T-helper 17 cell (primary cell): ENCODE measurements at places on chromosomes 7 and 10. TPM values are rescaled to one million over a fixed set of nuclear protein-coding genes. Genes with fewer than 3 reads are reported as not detected.
A peak's percentile ranks its signal among the peaks of the same experiment; 100 is the strongest.

DNA sequence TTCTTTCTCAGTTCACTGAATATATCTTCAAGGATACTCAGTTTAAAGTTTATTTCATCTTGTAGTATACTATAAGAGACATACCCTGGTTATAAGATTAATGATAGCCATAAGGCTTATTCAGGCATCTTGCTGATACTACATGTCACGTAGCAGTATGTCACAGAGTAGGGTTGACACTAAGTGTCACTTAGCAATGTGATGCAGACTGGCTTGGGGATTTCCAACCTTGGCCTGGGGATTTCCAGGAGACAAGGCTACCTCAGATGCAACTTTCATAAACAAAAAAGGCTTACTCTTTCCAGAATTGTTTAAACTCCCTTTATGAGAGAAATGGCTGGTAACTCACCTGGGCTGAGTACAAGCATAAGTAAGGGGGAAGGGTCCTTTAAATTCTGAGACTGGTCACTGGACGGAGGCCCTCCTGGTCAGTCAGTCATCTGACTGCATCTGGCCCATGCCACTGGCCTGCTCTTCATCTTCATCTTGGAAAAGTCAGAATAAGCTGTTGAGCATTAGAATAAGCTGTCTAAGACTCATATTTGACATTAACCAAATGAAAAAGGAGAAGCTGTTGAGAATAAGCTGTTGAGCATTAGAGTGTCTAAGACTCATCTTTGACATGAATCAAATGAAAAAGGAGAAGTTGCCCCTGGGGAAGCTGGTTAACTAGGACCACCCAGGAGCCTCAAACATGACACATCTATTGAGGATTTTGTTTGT lies 9.5 kb downstream of the SLC13A1 start:
- DNase-seq, result no peak

DNA sequence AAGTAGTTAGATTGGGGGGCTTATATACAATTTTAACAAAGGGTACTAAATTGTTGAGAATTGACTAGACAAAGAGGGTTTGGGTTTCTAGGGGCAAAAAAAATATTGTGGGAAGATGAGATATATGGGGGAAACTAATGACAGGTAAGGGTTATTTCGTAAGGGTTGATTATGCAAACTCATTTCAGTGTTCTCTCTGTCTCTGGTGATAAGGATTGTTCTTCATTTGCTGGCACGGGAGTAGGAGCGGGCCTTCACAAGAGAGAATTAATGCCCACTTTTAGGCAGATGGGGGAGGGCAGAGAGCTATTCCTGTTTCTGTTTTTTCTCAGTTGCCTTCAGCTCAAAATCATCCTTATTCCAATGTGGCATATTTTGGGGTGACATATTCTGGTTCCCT lies 258.4 kb downstream of the EXOC4 start:
- no peak for DNase-seq

The TMEM176B gene
- not detected for total RNA-seq

The ZNF425 gene
- 0.23 TPM for total RNA-seq

DNA sequence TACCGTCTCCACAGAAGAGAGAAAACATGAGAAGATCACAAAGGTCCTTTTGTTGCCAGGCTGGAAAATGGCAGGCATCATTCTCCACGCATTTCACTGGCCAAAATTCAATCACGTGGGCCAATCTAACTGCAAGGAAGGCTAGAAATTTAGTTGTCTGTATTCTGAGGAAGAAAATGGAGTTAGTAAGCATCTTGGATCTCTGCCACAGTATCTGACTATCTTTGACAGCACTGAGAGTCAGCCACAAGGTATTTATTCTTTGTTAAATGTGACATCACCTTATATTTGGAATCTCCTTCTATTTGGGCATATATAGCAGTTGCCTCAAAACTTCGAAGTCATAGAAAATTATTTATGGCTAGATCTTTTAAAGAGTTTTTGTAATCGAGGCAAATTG lies 213.9 kb downstream of the NSUN6 start:
- no peak for DNase-seq

GRCh38 chr7:138992052-138992531 lies 10.9 kb upstream of the KIAA1549 start:
- DNase-seq, result no peak

- peak; percentile 31 for DNase-seq
Measured at GRCh38 chr10:114544045-114544659, 113.9 kb downstream of the ABLIM1 start.

The ITPRID1 gene
- not detected for total RNA-seq

DNA sequence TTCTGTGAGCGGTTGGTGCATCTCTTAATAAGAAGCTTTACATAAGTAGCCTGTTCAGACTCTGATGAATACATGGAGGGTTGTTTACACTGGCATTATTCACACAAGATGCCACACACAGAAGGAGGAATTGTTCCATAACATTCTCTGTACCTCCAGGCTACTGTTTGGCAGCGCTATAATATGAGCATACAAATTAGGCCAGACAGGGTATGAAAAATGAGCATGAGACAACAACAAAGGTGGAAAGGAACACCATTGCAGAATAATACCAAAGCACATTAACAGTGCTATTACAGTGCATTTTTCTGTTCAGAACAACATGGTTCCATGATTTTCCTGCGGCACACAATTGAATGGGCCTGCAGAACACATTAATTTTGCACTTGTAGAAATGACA lies 417.2 kb upstream of the C7orf33 start:
- no peak for DNase-seq

- no peak for DNase-seq
Measured at GRCh38 chr10:56068040-56068439, 293.0 kb downstream of the ZWINT start.

The MMD2 gene
- not detected for total RNA-seq

DNA sequence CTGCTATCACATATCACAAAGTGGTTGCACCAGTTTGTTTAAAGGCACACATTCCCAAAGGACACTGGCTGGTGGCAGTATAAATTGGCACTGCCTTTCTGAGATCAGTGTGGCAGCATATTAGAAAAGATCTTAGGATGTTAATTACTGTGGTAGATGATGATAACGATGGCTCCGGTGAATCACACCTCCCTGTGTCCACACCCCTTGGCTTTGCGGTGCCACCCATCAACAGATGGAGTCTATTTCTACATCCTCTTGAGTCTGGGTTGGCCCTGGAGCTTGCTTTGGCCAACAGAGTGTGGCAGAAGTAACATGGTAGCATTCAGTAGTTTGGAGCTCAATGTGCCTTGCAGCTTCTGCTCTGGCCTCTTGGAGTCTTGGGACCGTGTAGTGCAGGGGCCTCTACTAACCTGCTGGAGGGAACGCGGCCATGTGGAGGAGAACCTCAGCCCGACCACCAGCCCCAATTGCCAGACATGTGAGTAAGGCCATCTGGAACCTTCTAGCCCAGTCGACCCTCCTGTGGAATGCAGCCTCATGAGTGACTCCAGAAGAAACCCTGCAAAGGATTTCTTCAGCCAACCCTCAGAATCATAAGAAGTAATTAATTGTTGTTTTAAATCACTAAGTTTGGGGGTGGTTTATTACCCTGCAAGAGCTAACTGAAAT lies 27.2 kb upstream of the PLEKHA1 start:
- no peak for DNase-seq

- no peak for DNase-seq
Measured at GRCh38 chr7:127525866-127526480, 59.4 kb downstream of the GCC1 start.

The IFIT2 gene
- total RNA-seq, result 19.5 TPM

DNA sequence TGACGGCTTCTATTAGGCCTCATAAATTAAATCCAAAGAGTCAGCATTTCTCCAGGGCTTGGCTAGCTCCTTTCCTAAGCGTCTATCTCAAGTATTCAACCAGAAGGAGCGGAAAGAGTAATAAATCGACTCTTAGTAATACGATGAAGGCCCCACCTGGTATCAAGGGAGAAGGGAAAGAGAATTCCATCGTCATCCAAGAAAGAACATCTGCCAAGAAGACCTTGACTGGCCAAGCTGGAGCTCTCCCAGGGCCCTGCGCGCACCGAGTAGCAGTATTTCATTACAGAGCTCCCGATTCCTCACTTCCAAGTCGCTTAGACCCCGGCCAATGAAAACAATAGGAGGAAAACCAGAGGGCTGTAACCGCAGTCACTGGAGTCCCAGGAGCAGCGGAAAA lies 178.0 kb upstream of the FRMD4A start:
- no peak for DNase-seq

GRCh38 chr10:120580918-120581895 lies 124.2 kb downstream of the PLPP4 start:
- no peak for DNase-seq

The TAS2R39 gene
- not detected for total RNA-seq

GRCh38 chr10:28719789-28720436 lies 42.6 kb downstream of the BAMBI start:
- DNase-seq, result no peak

The GPR26 gene
- total RNA-seq, result not detected

The SNCG gene
- total RNA-seq, result not detected

GRCh38 chr7:116505278-116505677 lies 5.7 kb downstream of the CAV2 start:
- DNase-seq, result no peak

GRCh38 chr7:51732951-51733350 lies 416.3 kb upstream of the COBL start:
- no peak for DNase-seq

The CCDC3 gene
- total RNA-seq, result not detected

DNA sequence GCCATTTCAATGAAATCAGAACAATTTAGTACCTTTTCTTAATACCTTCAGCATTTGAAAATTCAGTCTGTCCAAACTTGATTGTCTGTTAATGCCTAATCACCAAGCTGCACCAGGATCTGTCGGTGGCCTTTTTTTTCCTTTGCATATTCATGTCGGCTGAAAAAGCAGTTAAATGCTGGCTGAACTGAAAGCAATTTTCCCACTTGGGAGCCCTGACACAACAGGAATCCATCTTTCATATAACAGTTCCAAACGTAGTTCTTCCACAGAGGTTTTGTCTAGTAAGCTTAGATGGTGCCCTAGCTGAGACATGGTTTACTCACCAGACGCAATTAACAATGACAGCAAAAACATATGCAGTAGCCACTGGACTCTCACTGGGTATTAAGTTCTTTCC lies 83.6 kb upstream of the CHCHD3 start:
- no peak for DNase-seq

The ADRA2A gene
- 1.9 TPM for total RNA-seq

DNA sequence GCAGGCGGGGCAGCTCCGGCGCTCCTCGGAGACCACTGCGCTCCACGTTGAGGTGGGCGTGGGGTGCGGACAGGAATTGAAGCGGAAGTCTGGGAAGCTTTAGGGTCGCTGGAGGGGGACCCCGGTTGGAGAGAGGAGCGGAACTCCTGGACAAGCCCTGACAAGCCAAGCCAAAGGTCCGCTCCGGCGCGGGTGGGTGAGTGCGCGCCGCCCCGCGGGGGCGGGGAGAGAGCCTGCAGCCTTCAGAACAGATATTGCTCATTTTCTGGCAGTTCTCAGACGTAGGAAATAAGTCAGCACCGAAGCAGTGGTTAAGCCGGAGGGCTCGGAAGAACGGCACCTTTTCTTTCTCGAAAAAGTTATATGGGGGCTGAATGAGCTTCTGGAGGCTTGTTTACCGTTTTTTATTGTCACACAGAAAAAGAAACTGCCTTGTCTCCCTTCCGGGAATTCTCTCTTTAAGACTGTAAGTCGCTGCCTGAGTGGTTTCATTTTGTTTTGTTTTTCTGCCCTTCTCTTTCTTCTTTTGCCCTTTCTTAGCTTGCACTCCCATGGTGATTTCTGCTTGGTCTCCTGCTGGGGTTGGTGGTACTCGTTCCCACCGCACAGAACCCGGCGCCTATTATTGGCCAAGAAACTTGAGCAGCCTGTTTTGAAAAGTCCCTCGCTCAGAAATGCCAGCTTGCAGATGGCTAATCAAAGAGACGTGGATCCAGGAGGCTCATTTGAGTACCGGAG lies 732 bp downstream of the FAS start:
- peak; percentile 26 for DNase-seq

DNA sequence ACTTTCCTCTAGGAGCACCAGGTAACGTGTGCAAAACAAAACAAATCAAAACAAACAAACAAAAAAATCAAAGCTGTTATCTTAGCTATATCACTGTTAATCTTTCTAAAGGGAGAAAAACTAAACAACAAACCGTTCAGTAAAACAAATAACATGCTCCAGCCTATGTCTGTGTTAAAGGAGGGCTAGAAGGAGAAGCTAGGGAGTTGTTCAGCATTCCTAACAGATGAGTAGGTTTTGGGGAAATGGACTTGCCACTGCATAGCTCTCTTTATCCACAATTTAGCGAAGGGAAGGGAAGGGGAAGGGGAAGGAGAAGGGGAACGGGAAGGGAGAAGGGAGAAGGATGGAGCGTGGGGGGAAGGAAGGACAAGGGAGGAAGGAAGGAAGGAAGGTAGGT lies 134.2 kb upstream of the AKR1E2 start:
- DNase-seq, result no peak

DNA sequence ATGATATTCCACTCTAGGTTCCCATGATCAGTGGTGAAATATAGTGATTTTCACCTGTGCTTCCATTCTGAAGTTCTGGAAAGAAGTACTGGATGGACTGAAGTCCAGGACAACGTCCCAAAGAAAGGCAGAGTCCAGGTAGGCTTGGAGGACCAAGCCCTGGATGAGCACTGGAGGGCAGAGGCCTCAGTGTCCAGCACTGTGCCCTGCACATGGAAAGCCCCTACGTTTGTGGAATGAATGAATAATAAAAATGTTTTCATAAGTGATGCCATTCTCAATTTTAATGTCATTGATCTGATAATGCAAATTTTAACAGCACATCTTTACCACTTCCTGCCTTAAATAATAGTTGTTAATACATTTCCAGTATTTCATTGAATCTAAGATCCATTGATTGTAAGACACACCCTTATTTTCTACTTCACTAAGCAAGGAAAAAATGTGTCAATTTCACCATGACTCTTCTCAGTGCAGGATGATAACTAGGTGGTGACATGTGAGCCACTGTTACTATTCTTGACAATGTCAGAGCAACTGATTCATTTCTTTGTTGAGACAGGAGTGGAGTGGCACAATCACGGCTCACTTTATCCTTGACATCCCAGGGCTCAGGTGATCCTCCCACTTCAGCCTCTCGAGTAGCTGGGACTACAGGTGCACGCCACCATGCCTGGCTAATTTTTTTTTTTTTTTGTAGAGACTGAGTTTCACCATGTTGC lies 35.2 kb downstream of the ZNF783 start:
- no peak for DNase-seq

GRCh38 chr7:66930341-66930740 lies 9.3 kb downstream of the TMEM248 start:
- DNase-seq, result no peak

The PDLIM1 gene
- 8.3 TPM for total RNA-seq

The CACNA2D1 gene
- not detected for total RNA-seq

- no peak for DNase-seq
Measured at GRCh38 chr10:128489324-128490247, 363.4 kb upstream of the MKI67 start.

The PDE1C gene
- not detected for total RNA-seq

The ACTL6B gene
- total RNA-seq, result not detected

The CLEC5A gene
- 0.27 TPM for total RNA-seq

GRCh38 chr7:138892812-138893211 lies 88.4 kb downstream of the KIAA1549 start:
- no peak for DNase-seq

The MYH16 gene
- total RNA-seq, result not detected

DNA sequence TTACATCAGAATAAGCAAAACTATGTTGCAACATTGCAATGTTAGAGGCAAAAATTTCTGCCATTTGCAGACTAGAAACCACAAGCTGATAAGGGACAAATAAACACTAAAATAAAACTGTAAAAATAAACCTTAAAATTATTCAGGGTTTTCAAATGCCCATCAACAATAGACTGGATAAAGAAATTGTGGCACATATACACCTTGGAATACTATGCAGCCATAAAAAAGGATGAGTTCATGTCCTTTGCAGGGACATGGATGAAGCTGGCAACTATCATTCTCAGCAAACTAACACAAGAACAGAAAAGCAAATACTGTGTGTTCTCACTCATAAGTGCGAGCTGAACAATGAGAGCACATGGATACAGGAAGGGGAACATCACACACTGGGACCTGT lies 385.0 kb downstream of the PHF14 start:
- DNase-seq, result no peak
